ENCODE measurements at places on chromosomes 1 and 21. TPM values are rescaled to one million over a fixed set of nuclear protein-coding genes. Genes with fewer than 3 reads are reported as not detected.

- DNase-seq = no peak
Observed at GRCh38 chr21:17492415-17493168, 20.3 kb upstream of the CXADR start.

DNA sequence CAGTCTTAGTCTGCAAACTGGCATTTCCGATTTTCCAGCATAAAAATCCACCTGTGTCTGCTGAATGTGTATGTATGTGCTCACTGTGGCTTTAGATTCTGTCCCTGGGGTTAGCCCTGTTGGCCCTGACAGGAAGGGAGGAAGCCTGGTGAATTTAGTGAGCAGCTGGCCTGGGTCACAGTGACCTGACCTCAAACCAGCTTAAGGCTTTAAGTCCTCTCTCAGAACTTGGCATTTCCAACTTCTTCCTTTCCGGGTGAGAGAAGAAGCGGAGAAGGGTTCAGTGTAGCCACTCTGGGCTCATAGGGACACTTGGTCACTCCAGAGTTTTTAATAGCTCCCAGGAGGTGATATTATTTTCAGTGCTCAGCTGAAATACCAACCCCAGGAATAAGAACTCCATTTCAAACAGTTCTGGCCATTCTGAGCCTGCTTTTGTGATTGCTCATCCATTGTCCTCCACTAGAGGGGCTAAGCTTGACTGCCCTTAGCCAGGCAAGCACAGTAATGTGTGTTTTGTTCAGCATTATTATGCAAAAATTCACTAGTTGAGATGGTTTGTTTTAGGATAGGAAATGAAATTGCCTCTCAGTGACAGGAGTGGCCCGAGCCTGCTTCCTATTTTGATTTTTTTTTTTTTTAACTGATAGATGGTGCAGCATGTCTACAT is 2.5 kb upstream of the OLFML3 start:
- no peak for DNase-seq

GRCh38 chr1:97488530-97488929 is 432.3 kb downstream of the DPYD start:
- no peak for DNase-seq

FAAH gene
- polyA plus RNA-seq = 42.8 TPM

DNA sequence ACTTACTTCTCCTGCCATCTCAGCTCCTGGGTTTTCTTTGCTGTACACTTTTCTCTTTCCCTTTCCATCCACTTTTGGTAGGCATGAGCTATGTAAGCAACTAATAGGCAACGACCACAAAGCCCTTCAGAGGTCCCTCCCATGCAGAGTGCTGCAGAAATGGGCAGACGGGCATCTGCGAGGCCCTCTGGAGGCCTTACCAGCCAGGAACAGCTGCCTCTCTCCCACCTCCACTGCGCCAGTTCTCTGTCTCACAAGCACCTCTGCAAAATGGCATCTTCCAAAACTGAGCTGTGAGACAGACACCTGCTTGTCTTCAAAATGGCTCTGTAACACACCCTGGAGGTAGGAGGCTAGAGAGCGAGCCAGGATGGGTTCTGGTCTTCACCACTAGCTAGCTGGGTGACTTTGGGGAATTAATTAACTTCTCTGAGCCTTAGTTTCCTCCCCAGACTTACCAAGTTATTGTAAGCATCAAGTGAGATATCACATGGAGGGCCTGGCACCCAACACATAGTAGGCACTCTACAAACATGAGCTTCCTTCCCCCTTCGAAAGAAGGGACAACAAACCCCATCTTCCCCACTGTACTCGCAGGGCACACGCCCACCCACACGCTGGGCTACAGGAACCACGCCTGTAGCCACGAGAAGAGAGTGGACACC is 62.0 kb downstream of the BCAR3 start:
- DNase-seq = no peak

RASAL2 gene
- polyA plus RNA-seq = 1.2 TPM

DNA sequence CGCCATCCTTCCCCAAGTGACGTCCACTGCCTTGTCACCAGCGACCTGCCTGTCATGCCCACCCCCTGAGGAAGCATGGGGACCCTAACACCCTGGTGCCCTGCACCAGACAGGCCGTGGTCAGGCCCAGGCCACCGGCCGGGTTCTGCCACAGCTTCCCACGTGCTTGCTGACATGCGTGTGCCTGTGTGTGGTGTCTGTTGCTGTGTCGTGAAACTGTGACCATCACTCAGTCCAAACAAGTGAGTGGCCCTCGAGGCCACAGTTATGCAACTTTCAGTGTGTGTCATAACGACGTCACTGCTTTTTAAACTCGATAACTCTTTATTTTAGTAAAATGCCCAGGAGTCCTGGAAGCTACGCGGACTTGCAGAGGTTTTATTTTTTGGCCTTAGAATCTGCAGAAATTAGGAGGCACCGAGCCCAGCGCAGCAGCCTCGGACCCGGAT is 8.5 kb upstream of the CTRC start:
- DNase-seq = no peak

GRCh38 chr1:174766727-174767126 is 233.0 kb upstream of the CACYBP start:
- no peak for DNase-seq

DNA sequence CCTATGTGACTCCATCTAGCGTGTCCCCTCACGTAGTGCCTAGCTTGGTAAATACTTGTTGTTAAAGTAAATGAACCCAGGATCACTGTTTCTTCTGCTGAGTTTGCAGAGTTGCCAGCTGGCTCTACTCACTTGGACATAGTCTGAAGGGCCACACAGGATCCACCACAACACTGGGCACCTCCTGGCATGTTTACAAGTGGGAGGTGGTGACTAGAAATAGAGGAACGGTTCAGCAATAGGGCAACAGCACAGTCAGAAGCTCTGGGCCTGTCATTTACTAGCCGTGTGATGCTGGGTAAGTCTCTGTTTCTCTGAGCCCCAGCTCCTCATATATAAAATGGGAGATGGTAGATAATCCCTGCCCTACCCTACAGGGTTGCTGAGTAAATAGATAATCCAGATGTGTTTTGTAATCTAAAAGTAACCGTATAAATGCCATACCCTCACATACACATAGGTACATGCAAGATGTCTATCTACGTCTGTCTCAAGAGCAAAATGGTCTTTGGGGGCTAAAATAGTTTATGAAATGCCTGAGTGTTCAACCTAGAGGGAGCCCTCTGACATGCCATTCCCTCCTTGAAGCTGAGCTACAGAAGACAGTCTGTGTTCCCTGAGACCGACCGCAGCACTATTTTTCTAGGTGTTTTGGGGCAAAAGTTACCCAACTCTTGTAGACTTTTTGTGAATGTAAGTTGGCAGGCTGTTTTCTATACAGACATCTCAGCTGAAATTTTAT is 20.5 kb downstream of the RNF220 start:
- DNase-seq = no peak

- no peak for DNase-seq
Observed at GRCh38 chr1:47819574-47819888, 177.7 kb downstream of the TRABD2B start.

DNA sequence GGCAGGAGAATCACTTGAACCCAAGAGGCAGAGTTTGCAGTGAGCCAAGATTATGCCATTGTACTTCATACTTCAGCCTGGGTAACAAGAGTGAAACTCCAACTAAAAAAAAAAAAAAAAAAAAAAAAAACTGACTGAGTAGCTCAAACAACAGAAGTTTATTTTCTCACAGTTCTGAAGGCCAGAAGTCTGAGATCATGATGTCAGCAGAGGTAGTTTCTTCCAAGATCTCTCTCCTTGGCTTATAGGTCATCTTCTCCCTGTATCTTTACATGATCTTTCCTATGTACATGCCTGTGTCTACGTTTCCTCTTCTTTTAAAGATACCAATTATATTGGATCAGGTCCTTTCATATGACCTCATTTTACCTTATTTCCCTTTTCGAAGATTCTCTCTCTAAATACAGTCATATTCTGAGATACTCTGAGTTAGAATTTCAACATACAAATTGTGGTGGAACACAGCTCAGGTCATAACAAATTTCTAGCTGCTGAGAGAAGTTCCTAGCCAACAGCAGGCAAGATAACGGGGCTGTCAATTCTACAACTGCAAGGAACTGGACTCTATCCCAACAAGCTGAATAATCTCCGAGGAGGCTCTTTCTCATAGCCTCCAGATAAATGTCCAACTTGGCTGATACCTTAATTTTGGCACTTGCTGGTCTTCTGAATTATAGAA is 187.7 kb upstream of the ADAMTS5 start:
- no peak for DNase-seq

Measured in stomach (tissue), 19 donors.